ENCODE measurements at places on chromosomes 5 and 9.

DNA sequence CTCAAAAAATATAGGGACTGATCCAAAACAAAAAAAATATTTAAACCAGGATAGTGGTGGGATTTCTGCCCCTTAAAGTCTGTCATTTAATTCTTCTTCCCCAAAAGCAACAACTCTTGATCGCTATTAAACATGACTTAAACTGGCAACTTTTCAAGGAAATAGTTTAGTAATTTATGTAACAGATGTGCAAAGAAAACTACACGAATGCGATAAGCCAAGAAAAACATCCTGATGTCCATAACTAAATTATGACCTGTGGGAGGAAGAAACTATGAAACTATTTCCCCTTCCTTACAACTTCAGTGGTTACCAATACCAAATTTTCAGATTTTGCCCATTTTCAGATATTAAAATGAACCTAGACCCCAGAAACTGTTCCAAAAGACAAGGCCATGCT lies 31.5 kb downstream of the CLINT1 start:
- DNase-seq: no peak

GRCh38 chr5:38112938-38113337 lies 145.4 kb upstream of the EGFLAM start:
- DNase-seq: no peak

DNA sequence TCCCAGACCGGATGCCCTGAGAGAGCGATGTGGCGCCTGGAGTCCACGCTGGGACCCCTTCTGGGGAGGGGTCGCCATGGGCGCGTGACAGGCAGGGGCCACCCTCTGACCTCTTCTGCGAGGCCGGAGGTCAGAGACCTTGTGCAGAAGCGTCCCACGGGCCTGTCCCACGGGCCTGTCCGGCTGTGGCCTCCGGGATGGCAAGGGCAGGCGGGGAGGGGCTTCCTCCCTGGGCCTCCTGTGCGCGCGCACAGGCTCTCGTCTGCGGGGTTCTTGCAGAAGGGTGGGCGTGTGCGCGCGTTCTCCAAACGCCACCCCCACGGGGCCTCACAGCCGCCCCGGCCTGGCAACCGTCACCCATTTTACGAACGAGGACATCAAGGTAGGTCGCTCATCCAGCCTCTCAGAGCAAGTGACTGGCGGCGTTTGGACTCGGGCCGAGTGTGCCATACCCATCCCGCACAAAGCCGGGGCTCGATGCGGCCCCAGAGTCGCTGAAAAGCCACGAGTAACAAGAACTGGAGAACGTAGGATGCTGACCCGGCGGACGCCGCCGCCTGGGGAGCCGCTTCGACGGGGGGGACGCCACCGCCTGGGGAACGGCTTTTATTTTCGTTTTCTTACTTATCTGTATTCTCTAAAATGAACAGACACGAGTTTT lies 897 bp downstream of the AHRR start:
- DNase-seq: no peak

DNA sequence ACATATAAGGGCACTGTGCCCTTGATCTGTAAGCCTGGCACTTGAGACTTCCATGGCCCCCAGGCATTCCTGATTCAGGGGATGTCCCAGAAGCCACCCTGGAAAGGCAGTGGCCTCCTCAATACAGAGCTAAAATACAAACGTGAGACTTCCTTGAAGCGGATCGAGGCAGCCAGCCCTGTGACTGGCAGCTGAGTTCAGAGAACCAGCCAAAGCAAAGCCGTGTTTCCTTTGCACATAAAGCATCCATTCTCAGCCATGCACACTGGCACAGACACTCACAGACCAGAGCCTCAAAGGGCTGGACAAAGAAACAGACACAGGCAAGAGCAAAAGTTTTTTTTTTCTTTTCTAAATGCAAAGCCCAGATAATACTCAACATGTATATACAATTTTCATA lies 18.8 kb upstream of the CPEB4 start:
- no peak for DNase-seq

GRCh38 chr9:36940881-36941280 lies 93.2 kb downstream of the PAX5 start:
- DNase-seq: no peak

Data from stimulated activated CD4-positive, alpha-beta T cell treated with anti-CD3 and anti-CD28 coated beads, TNF-alpha, amount 100 ng/mL, for 24 hours (primary cell).